ENCODE measurements at places on chromosomes 13 and 19.

- DNase-seq = no peak
These were observed 192.7 kb downstream of the LHFPL6 start for GRCh38 chr13:39410096-39410901.

DNA sequence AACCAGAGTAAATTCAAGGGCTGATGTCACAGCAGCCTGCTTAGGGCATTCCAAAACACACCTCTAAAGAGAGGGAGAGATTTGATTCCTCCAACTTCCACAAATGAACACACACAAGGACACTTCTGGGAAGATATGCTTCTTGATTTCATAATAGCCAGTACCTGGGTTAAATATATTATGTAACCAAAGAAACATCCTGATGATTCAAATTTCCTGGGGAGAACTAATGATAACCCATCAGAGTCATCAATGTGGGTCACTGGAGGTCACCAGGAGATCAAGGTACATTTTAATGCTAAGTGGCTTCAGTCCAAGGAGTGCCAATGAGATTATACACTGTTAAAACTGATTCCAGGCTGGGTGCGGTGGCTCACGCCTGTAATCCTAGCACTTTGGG is 54.0 kb upstream of the DOCK9 start:
- DNase-seq = no peak

GRCh38 chr19:24072720-24073119 is 14.3 kb upstream of the ZNF254 start:
- no peak for DNase-seq

DNA sequence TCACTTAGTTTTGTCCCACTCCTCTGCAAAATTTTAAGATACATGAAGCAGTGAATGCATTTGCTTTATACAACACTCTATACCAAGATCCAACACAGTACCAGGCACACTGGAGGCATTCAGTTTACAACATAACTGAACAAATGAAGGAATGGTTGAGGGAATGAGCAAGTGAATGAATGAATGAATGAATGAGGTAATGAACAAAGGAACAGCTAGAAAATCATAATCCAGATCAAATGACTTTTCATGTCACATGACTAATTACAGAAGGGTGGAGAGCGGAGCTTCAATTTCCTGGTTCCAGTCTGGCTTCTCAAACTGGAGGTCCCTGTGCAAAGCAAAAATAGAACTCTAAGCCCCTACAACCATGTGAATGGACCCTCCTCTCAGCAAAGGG is 16.7 kb downstream of the TBC1D4 start:
- DNase-seq = no peak

GRCh38 chr13:44815623-44816022 is 173.6 kb downstream of the NUFIP1 start:
- DNase-seq = peak; percentile 87

DNA sequence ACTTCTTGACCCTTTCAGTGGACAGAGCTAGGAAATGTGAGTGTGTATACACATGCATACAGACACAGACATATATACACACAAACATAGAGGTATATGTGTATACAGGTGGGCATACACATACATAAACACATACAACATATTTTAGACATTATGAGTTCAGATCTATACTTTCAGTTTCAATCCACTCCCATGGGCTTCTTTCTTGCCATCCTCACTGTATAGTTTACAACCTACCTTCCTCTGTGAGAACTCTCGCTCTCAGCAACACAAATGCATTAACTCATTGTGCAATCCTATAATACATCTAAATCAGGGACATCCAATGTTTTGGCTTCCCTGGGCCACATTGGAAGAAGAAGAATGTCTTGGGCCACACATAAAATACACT is 21.2 kb upstream of the SCEL start:
- DNase-seq = no peak

Data from HFFc6 (cell line).